Ecto neural progenitor cell (in vitro differentiated cells): ENCODE measurements at places on chromosomes 5 and 9.

DNA sequence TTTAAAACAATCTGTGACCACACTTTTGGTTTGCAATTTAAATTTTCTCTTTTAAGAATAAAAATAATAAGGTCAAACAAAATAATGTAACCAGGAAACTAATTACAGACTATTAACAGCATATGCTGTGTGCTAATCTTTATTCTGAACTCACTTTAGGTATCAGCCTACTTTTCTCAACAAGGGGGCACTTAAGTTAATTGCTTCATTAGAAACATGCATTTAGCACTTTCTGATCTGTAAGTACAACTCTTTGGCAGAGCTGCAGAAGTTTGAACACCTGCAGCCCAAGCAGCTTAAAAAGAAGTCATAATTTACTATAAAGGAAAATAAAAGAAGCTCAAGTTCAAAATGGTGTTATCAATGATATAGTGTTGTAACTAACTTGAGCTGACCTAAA is 21.7 kb downstream of the XRCC4 start:
- DNase-seq, result no peak

DNA sequence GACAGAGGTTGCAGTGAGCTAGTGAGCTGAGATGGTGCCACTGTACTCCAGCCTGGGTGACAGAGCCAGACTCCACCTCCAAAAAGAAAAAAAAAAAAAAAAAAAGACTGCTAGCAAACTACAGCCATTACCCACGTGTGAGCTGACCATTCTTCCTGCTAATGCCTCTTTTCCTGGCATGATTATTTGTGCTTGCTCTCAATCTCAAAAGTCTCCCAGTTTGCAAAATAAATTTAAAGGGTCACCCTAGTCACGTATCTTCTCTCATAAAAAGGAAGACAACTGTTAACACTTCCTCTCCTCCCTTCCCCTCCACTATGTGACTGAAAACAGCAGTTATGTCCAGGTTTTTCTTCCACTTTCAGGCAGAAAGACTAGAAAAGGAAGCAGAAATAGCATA is 37.2 kb downstream of the TRIM36 start:
- DNase-seq, result no peak

DNA sequence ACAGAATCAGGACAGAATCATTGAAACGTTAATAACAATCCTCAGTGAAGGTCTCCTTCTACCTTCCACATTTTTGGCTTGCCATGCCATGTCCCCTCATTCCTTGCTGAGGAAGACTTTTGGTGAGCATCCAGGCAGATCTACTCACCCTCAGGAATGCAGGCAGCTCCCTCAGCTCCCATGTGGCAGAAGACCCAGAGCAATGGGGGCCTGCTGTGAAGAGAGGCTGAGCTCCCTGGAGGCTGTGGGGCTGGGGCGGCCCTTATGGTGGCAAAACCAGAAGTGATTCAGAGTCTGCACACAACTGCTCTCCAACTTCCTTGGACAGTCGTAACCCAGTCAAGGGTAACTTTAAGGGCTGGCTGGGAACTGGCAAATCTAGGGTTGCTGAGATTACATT is 247.2 kb upstream of the EFNA5 start:
- no peak for DNase-seq

- DNase-seq, result no peak
Measured at GRCh38 chr5:50715001-50715400, 48.6 kb downstream of the PARP8 start.
